Activated CD4-positive, alpha-beta T cell treated with anti-CD3 and anti-CD28 coated beads, Interleukin-2, amount 50 U/mL, for 48 hours (primary cell): ENCODE measurements at places on chromosomes 11 and 22.

DNA sequence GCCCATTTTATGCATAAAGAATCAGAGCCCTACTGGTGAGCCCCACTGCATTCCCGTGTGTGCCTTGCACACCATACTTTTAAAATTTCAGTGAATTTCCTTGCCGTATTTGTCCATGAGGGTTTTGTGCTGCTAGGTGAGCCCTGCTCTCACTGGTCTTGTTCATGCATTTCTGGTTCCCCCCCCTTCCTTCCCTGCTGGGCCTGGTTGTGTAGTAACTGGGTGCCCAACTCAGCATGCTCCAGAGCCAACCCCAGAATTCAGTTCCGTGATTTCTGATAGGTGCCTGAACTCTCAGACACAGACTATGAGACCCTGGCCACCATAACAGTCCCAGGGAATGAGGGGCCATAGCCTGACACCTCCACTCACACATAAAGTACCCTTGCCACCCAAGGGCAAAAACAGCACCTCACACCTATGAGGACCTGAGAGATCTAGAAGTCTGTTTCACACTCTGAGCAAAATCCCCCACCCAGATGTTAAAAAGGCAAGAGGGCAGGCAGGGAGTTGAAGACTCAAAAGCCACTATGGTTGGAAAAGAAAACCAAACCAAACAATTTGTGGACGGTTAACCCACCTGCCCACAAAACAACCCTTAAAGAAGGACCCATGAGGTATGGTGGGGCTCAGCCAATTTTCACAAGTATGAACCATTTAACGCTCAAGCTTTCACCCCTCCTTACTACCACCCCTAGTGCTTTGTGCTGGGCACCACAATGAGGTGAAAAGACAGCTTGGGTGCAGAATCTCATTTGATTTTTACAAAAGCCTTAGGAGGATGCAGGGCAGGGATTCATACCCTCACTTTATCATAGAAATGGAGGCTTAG, 16.8 kb upstream of the IL10RA start:
- no peak for DNase-seq

GRCh38 chr11:56923116-56923515, 65.6 kb upstream of the OR5AK2 start:
- no peak for DNase-seq

- DNase-seq = peak; percentile 77
Observed at GRCh38 chr11:69915501-69916250, 96.5 kb upstream of the FGF3 start.

DNA sequence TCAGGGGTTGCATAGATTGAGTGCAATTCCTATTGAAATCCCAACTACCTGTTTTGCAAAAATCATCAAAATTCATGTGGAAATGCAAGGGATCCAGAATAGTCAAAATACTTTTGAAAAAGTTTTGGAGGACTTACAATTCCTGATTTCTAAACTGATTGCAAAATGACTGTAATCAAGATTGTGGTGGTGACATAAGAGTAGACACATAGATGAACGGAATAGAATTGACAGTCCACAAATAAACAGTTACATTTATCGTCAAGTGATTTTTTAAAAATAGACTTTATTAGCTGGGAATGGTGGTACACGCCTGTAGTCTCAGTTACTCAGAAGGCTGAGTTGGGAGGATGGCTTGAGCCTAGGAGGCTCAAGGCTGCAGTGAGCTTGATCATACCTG, 2.6 kb upstream of the SLC7A4 start:
- no peak for DNase-seq

DNA sequence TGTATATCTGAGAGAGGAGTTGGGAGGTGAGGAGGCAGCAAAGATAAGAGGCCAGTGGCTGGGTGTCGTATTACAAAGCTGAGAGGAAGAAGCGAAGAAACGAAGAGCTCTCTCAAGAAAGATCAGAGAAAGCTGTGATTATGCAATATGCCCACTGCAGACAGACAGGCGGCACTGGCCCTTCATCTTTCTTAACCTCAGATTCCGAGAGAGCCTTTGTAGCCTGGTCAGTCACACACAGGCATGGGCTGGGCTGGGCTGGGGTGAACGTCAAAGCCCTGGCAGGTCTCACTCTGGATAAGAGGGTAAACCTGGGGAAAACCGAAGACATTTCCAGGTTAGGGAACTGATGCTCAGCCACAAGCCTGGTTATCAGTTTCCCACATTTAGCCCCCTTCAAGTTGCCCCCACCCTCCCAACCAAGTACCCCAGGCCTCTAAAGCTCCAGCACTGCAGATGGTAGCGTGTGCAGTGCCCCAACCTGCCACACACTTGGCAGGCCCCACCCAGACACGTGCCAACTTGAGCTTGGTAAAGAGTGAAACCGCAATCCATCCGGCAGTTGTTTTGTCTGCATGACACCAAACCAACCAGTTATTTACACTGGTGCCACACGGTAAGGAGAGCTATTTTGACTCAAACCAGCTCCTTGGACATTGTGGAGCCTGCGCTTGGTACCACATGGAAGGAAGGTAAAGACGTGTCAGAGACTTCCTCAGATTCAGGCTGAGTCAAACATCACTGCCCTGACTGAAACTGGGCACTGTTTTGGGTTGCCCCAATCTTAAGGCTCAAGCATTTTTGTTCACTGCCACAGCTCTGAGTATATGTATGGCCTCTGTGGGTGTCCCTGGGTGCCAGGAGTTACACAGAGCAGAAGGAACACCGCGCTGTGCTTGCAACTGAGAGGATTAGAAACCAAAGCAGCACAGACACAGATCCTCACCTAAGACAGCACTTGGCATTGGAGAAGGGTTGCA, 135.9 kb downstream of the FDX1 start:
- no peak for DNase-seq

DNA sequence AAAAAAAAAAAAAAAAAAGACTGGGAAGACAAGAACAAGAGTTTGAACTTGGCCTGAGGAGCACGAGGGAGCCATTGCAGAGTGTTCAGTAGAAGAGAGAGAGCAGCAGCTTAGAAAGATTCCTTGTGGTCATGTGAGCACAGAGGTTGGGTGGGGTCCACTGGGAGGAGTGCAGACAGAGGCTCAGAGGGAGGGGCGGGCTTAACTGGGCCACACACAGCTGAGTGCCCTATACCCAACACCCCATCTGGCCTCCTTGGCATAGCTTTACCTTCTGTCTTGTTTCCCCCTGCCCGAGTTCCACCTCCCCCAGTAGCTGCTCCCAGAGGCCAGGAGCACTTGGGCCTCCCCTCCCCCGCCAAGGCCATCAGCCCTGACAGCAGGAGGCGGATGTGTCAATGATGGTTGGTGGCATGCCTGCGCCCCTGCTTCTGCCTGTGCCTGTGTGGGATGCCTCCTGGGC, 12.1 kb downstream of the C11orf86 start:
- no peak for DNase-seq

GRCh38 chr11:84722583-84723108, 904.5 kb downstream of the DLG2 start:
- no peak for DNase-seq

DNA sequence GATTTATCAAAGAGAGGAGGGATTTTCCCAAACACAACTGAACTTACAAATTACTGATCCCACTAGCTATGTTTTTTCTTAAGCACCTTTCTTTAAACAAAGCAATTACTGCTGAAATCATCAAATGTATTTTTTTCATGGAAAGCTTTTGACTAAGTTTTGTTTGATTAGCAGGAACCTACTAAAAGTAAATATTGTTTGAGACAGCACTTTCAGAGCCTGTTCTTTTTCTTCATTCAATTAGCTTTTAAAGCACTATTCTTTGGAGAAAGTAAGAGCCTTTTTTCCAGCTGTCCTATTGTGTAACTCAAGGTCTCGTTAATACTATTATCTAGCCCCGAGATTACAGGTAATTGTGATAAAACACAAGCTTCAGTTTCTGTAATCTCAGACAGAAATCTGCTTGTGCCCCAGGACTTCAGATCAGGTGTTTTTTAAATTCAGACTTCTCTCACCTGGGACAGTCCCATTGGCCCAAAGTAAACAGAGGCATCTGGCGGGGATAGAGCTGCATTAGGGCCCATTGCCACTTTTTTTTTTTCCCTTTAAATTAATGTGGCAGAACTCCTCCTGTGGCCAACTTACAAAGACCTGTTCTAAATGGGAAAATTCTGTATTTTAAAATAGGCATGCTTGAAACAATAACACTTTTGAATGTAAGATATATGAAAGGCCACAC, 11.0 kb downstream of the CSTPP1 start:
- DNase-seq = no peak

GRCh38 chr11:129702410-129703398, 112.9 kb upstream of the TMEM45B start:
- no peak for DNase-seq

DNA sequence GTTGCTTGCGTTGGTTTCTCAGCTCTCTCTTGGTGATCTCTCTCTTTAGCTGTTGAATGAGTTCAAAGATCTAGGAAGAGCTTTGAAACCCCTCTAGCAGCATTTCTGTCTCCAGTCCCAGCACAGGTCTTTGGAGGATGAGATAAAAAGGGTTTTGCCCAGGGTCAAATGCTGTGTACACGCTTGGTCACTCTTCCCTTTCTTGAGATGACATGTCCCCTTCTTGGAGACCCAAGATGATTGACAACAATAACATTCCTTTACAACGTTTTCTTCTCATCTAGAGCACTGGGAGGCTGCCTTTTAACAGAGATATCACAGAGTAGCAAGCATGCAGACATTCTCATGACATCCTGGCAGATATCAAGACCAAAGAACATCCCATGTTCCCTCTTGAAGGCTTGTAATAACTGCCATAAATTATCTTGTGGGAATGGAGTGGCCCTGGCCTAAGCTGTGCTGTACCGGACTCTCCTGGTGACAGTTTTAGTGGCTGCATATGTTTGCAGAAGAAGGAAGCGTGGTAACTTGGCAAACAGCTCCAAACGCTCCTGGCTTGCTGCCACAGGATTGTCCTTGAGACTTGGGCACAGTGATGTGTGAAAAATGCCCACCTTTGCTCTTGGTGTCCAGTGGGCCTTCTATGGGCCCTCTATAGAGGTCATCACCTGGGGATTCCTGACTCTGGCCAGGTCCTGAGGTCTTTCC, 107.8 kb downstream of the PTPRJ start:
- DNase-seq = no peak
